ENCODE measurements at places on chromosomes 4 and X.

DNA sequence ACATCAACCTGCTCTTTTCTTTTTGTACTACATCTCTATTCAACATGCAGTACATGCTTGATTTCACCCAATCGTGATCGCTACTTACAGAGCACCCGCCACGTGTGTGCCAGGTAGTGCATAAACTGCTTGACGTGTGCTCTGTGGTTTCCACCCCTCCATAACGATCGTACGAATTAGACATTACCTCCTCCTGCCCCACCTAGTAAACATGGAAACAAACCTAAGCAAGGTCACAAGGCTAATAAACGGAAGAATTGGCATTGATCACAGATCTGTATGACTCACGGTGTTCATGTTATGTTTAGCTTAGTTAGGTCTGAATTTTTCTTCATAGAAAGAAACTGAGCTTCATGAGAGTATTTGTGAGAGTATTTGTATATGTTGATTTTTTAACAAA, 64.1 kb downstream of the STX18 start:
- no peak for DNase-seq
- no peak overlapping the region for H3K27ac ChIP-seq
- H3K27me3 ChIP-seq: no peaks in the 10 kb centered on the region
- no peak overlapping the region for H3K4me3 ChIP-seq
- H3K4me1 ChIP-seq: peaks cover 7% of the 10 kb centered on the region

GRCh38 chr4:11739992-11740391, 311.3 kb upstream of the HS3ST1 start:
- peaks cover 27% of the 10 kb centered on the region for H3K4me1 ChIP-seq
- H3K36me3 ChIP-seq: no peaks in the 10 kb centered on the region
- DNase-seq: no peak

DNA sequence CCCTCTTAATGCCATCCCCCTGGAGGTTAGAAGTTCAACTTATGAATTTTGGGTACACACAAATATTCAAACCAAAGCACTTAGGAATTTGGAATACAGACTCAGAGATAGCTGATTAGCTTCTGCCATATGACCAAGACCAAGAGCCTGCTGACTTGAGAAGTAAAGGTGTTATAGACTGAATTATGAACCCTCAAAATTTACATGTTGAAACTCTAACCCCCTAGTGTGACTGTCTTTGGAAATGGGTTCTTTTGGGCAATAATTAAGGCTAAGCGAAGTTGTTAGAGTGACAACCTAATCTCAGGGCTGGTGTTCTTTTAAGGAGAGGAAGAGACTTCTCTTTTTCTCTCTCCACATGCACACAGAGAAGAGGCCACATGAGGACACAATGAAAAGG, 151.2 kb downstream of the COX18 start:
- H3K4me3 ChIP-seq: no peak overlapping the region
- DNase-seq: no peak
- H3K27ac ChIP-seq: no peak overlapping the region
- H3K27me3 ChIP-seq: no peaks in the 10 kb centered on the region
- no peaks in the 10 kb centered on the region for H3K4me1 ChIP-seq
- H3K36me3 ChIP-seq: no peaks in the 10 kb centered on the region

DNA sequence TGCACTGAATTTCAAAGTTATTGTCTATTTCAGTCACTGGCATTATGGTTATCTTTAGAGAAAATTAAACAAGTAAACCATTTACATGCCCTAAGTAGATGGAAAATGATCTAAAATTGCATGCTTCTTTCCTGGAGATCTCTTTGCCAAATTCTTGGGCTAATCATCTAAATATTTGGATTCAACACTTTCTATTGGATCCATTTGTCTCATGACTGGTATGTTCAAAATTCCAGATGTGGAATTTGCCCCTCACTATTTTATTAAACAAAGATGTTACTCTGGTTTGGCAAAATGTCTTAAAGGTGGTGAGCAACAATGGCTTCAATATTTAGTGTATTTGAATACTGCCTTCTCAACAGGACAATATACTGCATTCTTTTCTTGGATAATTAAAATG, 147.5 kb upstream of the CASK start:
- no peaks in the 10 kb centered on the region for H3K4me1 ChIP-seq
- H3K27ac ChIP-seq: no peak overlapping the region

- H3K27ac ChIP-seq: no peak overlapping the region
- H3K4me3 ChIP-seq: no peak overlapping the region
- H3K27me3 ChIP-seq: no peaks in the 10 kb centered on the region
- DNase-seq: no peak
- H3K4me1 ChIP-seq: no peaks in the 10 kb centered on the region
These were observed 214.2 kb upstream of the PCDH10 start for GRCh38 chr4:132934911-132935310.

DNA sequence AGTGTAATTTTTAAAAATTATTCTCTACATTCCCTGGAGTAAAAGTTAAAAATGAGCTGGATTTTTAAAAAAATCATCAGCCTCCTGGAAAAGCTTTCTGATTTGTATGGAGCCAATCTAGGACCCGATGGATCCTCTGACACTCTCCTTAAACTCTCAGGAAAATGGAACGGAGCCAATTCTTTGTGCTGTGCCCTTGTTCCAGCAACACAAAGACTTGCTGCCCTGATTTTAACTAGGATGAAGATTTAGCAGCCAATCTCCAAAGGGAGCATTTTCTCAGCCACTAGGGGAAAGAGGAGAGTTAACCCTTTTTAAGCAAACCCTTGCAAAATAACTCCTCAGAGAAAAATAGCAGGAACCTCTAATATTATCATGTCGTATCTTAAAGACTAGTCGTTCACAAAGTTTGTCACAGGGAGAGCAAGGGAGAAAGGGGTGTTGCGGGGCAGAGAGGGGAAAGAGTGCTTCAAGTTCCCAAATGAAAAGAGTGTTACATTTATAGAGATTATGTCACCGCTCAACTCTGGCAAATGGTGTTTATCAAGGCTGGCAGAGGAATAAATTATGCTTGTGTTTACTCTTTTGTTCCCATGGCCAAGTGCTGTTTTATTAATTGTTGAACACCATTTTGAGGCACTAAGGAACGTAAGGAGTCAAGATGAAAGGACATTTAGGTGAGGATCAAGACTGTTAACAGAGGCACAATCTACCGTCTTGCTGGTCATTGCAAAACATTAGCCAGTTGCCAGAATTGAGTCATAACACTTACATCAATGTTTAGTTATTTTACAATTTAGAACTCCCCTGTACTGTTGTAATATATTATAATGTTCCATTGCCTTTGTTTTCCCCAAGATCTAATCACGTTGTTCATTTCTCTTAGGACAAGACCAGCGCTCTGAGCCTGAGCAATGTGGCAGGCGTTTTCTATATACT, 250.7 kb downstream of the THOC2 start:
- peak overlapping the region; percentile 51 for H3K4me3 ChIP-seq
- H3K4me1 ChIP-seq: no peaks in the 10 kb centered on the region
- H3K36me3 ChIP-seq: no peaks in the 10 kb centered on the region
- peak overlapping the region; percentile 71 for H3K27ac ChIP-seq

GRCh38 chr4:169144061-169144600, 126.6 kb downstream of the SH3RF1 start:
- no peak overlapping the region for H3K4me3 ChIP-seq
- no peaks in the 10 kb centered on the region for H3K27me3 ChIP-seq
- H3K27ac ChIP-seq: no peak overlapping the region
- no peaks in the 10 kb centered on the region for H3K36me3 ChIP-seq
- H3K4me1 ChIP-seq: peaks cover 5% of the 10 kb centered on the region
- DNase-seq: no peak

GRCh38 chrX:20189171-20189570, 47.5 kb upstream of the EIF1AX start:
- no peak for DNase-seq
- H3K27ac ChIP-seq: no peak overlapping the region
- no peaks in the 10 kb centered on the region for H3K27me3 ChIP-seq

DNA sequence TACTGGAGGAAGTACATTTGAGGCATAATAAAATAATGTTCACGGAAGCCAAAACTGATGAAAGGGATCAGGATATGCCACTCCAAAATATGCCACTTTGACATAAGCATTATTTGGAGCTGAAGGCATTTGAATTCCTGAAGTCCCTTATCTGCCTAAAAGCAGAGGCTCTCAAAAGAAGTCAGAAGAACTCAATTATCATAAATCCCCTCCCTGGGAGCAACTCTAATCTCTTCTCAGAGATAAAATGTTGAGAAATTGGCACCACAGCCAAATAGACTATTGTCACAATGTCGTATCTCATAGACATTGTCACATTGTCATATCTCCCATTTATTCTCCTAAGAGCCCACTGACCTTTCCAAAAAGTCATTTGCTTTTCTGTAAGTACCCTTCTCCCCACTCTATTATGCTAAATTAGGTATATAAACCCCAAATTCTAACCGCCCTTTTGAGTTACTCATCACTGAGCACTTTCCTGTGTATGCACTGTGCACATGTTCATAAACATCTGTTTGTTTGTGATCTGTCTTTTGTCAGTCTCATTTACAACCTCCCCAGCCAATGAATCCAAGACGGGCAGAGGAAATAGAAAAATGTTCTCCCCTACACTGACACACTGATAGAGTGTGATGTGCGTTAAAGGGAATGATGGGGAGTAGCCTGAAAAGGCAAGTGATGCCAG, 78.5 kb upstream of the NAF1 start:
- H3K4me1 ChIP-seq: no peaks in the 10 kb centered on the region
- no peak for DNase-seq
- H3K27ac ChIP-seq: no peak overlapping the region
- H3K4me3 ChIP-seq: no peak overlapping the region
- no peaks in the 10 kb centered on the region for H3K36me3 ChIP-seq

GRCh38 chr4:143339497-143339896, 2.8 kb downstream of the GAB1 start:
- H3K27me3 ChIP-seq: no peaks in the 10 kb centered on the region
- H3K4me3 ChIP-seq: peak overlapping the region; percentile 89
- peaks cover 17% of the 10 kb centered on the region for H3K4me1 ChIP-seq
- H3K27ac ChIP-seq: peak overlapping the region; percentile 93
- DNase-seq: no peak

GRCh38 chr4:101801958-101802357, 11.4 kb downstream of the BANK1 start:
- H3K4me1 ChIP-seq: no peaks in the 10 kb centered on the region
- H3K36me3 ChIP-seq: no peaks in the 10 kb centered on the region
- DNase-seq: no peak
- no peak overlapping the region for H3K4me3 ChIP-seq

DNA sequence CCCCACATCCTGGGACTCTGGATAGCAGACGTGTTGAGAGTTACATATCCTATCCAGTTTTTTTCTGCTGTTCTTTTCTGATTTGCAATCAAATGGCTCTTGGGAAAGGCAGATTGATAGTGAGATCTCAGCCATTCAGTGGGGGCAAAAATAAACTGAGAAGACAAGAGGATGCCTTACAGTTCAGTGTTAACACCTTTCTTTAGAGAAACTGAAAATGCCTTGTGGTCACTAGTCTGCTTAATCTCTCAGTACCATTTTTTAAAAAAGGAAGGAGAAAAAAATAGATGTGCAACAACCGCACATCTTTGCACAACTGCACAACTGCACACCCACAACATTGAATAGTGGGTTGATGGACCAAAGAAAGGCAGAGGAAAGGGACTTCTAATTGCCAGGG, 109.3 kb downstream of the ARHGEF9 start:
- H3K27ac ChIP-seq: no peak overlapping the region
- no peak for DNase-seq
- no peaks in the 10 kb centered on the region for H3K4me1 ChIP-seq
- peaks cover 13% of the 10 kb centered on the region for H3K36me3 ChIP-seq
- H3K27me3 ChIP-seq: no peaks in the 10 kb centered on the region
- H3K4me3 ChIP-seq: no peak overlapping the region

DNA sequence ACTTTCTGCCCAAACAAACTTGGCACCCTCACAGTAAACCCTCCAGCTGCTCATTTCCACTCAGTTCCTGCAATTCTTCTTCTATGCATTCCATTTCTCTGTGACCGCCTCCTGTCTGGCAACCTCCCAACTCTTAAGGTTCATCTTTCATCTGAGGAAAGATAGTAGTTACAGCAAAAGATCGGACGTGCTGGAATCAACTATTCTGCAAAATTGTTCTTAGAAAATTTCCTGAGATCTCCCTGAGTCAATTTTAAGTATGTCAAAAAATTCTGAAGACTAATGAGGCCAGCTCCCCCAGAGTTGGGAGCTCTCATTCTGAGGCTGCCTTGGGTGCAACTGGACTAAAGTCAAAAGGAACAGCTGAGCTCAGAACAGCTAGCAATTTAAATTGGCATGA, 1026.0 kb downstream of the ADGRL3 start:
- no peak overlapping the region for H3K27ac ChIP-seq
- H3K4me3 ChIP-seq: no peak overlapping the region
- H3K27me3 ChIP-seq: no peaks in the 10 kb centered on the region
- DNase-seq: no peak

GRCh38 chr4:117491516-117491915, 406.1 kb upstream of the TRAM1L1 start:
- H3K36me3 ChIP-seq: no peaks in the 10 kb centered on the region
- no peak overlapping the region for H3K27ac ChIP-seq
- H3K4me1 ChIP-seq: no peaks in the 10 kb centered on the region
- H3K27me3 ChIP-seq: no peaks in the 10 kb centered on the region
- no peak for DNase-seq

GRCh38 chr4:159401791-159402380, 299.0 kb downstream of the RAPGEF2 start:
- H3K27me3 ChIP-seq: no peaks in the 10 kb centered on the region
- no peak for DNase-seq
- H3K36me3 ChIP-seq: no peaks in the 10 kb centered on the region
- H3K4me1 ChIP-seq: peaks cover 44% of the 10 kb centered on the region
- no peak overlapping the region for H3K4me3 ChIP-seq

GRCh38 chr4:104756837-104757236, 262.1 kb upstream of the CXXC4 start:
- no peak for DNase-seq
- H3K4me3 ChIP-seq: no peak overlapping the region
- H3K4me1 ChIP-seq: no peaks in the 10 kb centered on the region
- H3K27ac ChIP-seq: no peak overlapping the region

DNA sequence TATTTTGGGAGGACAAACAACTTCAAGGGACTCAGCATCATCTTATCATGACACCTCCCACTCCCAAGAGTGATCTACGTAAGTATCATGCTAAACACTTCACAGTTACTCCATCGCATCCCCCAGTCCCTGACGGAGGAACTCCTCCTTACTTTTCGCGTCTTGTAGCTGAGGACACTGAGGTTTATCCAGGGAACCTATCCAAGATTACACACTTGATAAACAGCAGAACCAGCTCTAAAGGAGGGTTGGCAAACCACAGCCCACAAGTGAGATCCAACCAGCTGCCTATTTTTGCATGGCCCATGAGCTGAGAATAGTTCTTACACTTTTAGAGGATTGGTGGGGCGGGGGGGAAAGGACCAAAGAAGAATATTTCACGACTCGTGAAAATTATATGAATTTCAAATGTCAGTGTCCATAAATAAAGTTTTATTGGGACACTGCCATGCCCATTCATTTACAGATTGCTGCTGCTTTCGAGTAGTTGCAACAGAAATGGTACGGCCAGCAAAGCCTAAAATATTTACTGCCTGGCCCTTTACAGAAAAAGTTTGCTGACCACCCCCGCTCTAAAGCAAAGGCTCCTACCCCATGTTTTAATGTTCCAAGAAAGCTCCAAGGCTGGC, 47.8 kb downstream of the SEPSECS start:
- no peak for DNase-seq
- H3K36me3 ChIP-seq: no peaks in the 10 kb centered on the region
- H3K4me1 ChIP-seq: no peaks in the 10 kb centered on the region
- no peak overlapping the region for H3K27ac ChIP-seq
- no peaks in the 10 kb centered on the region for H3K27me3 ChIP-seq
- no peak overlapping the region for H3K4me3 ChIP-seq

GRCh38 chrX:2635342-2635741, 55.8 kb upstream of the CD99 start:
- no peak overlapping the region for H3K27ac ChIP-seq
- no peaks in the 10 kb centered on the region for H3K4me1 ChIP-seq
- H3K36me3 ChIP-seq: peaks cover under 1% of the 10 kb centered on the region

Measured in thoracic aorta (tissue), 2 donors.